ENCODE measurements at places on chromosomes 6 and 20. TPM values are rescaled to one million over a fixed set of nuclear protein-coding genes. Genes with fewer than 3 reads are reported as not detected.

- DNase-seq, result no peak
These were observed 642 bp downstream of the GZF1 start for GRCh38 chr20:23362392-23363256.

GRCh38 chr6:32092760-32093497 lies 16.2 kb downstream of the TNXB start:
- peak; percentile 88 for DNase-seq

DNA sequence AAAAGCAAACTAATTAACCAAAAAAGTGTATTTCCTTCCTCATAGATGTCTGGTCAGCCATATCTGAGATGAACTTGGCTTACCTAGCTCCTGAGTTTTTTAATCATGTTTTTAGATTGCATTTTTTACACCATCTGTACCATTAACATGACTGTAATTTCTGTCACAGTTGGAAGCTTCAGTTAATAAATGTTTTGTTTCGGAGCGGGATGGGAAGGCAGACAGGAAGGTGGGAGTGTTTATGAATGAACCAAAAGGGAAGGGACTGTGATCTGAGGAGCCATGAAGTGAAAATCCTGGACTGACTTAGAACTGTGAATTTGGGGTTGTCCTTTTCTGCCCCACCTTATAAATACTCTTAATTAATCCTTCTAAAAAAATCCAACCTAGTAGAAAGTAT lies 445.6 kb upstream of the SOX4 start:
- no peak for DNase-seq

GRCh38 chr6:25318589-25318988 lies 39.4 kb downstream of the CARMIL1 start:
- no peak for DNase-seq

- no peak for DNase-seq
These were observed 201.7 kb upstream of the PLCB4 start for GRCh38 chr20:8867038-8867740.

- DNase-seq, result no peak
These were observed 362.4 kb upstream of the RGS17 start for GRCh38 chr6:153493501-153493900.

DNA sequence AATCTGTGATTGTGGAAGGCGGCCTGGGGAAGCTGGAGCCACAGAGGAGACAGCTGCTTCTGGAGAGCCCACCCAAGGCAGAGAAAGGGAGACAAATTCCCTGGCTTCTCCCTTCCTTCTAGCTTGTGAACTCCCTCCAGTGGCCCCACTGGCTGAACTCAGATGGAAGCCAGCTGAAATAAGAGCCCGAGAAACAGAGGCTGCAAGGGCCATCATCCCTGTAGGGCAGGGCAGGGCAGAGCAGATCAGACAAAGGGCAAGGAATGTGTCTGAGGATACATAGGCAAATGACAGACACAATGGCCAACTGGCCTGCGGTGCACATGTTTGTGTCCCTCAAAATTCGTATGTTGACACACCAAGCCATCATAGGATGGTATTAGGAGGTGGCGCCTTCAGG lies 25.3 kb downstream of the MDFI start:
- DNase-seq, result no peak

DNA sequence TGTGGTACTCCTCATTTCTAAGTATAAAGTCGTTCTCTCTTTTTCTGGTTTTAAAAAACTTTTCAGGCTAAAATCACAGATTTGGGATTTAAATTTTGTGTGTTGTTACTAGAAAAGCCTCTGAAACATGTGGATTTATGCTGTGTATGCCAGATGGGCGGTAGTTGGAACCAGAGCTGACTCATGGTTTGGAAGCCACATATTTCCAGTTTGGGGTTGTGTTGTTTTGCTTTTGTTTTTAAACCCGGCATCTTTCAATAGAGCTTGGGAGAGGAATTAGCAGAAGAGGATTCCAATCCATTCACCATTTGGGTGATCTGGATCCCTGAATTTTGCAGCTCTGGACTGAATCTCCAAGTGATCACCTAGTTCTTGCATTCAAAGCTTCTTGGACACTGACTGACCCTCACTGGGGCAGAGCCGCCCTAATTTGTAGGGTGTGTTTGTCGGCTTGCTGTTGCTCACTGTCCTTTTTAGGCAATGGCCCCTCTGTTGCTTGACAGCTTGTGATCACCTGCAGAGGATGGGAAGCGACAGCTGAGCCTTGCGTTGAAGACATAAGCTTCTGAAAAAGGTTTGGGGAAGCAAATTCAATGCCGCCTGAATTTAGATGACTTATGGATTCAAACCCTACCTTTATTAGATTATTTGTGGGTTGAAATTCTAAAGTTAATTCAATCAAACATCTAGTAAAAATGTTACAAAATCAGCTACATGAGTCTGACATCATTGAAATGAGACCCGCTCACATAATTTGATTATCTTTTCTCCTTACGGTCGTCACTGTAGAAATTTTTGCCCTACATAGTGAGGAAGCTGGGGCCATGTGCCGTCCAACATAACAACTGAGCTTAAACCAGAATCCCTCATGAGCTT lies 79.9 kb upstream of the CD83 start:
- DNase-seq, result peak; percentile 85

- no peak for DNase-seq
These were observed 170.7 kb upstream of the KCNK16 start for GRCh38 chr6:39493174-39493573.

DNA sequence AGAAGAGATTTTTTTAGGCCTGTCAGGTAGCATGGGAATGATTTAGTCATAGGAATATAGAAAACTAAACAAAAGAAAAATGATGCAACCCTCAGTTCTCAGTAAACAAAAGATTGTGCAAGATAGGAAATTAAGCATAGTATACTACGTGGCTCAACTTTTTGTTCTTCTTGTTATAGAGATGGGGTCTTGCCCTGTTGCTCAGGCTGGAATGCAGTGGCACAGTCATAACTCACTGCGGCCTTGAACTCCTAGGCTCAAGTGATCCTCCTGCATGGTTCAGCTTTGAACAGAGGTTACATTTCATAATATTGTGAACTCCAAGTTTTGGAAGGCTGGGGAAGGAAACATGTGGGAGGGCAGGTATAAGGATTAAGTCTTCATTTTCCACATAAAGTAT lies 28.5 kb downstream of the SLX4IP start:
- no peak for DNase-seq

- DNase-seq, result no peak
These were observed 39.9 kb downstream of the JARID2 start for GRCh38 chr6:15285682-15286294.

DNA sequence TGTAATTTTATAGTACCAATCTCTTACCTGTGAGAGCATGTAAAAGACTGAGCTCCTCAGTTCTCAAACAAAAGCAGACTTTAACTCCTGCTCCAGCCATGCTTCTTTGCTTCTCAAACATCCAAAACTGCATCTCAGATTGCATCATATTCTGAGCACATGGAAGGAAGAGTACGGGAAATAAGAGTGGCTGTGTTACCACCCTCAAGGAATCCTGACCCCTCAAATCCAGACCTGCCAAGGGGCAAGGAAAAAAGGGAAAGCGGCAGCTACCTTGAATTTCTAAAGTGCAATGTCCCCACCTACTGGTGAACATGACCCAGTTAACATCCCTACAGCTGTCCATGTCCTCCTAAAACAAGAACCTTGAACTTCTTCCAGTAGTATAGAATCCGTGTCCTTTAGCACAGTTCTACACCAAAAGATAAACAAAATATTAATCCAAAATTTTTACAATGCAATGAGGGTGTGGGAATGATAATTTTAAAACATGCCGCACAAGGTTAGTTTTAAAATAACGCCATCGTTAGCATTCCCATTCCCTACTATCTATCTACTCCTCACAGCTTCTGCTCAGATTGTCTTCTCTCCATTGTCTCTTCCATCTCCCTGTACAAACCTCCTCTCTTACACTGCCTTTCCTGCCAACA lies 34.1 kb upstream of the HLA-DQB1 start:
- peak; percentile 75 for DNase-seq

DNA sequence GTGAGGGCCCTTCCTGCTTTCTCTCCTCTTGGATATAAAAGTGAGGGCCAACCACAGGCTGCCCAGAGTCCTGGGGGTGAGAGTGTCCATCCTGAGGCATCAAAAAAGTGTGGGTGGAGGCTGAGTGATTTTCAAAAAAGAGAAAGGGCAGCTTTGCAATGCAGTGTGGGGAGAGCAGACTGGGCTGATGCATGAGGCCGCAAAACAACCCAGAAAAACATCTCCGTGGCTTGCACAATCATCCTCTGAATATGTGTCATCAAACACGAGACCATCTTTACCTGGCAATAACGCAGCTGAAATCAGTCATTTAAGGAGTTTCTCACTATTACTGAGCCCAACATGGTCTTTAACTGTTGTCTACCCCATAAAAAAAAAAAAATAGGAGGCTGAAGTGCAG lies 191.2 kb upstream of the SOX4 start:
- peak; percentile 62 for DNase-seq

DNA sequence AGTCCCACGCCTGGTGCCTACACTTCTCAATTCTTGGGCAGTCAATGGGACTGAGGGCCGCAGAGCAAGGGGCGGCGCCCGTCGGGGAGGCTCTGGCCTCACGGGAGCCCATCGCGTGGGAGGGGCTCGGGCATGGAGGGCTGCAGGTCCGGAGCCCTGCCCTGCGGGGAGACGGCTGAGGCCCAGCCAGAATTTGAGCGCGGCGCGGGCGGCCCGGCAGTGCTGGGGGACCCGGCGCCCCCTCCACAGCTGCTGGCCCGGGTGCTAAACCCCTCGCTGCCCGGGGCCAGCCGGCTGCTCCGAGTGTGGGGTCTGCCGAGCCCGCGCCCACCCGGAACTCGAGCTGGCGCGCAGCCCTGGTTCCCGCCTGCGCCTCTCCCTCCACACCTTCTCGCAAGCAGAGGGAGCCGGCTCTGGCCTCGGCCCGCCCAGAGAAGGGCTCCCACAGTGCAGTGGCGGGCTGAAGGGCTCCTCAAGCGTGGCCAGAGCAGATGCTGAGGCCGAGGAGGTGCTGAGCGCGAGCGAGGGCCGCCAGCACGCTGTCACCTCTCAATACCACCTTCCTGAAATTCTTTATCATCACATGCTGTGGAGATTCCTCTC lies 58.5 kb downstream of the BAK1 start:
- DNase-seq, result no peak

Gene LIN28B
- total RNA-seq, result not detected

Gene ZNF165
- 0.33 TPM for total RNA-seq

Gene ZBTB46
- total RNA-seq, result 4.5 TPM

Gene SIRPA
- total RNA-seq, result 25.1 TPM

Gene WFDC5
- not detected for total RNA-seq

Gene FOXF2
- 29.3 TPM for total RNA-seq
